ENCODE measurements at places on chromosomes 7 and 10.

DNA sequence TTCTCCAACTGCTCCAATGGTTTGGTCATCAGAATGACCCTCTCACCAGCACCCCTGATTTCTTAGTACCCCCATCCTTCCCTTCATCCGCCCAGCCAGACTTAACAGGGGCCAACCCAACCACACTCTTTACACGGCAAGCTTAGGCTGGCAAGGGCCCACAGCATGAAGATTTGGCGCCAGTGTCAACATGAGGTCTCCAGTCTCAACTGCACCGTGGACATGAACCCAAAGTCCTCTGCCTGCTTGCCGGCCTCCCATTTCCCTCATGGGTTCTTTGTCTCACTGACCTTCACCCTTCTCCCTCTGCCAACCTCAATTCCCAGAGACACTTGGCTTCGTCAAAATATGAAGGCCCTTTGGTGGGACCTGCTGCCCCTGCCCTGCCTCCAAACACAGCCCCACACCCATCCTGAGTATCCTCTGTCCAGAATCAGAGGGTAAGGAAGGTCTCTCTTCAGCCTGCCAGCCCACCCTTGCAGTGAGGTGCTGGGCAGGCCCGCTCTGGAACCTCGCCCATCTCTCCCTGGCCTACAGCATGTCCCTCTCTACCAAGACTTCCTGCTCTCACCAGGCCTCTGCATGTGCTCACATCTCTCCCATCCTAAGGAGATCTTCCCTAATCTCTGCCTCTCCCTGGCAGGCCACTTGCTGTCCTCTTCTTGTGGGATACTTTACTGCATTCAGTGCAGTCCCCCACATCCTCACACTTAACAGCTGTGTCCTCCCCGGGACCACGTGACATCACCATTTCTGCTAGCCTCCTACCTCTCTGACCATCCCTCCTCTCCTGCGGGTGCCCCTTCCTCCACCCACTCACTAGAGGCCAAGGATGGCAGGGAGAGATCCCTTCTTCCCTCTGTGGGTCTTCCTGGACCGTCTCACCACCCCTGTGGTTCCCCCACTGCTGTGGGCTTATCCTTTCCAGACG, 91.7 kb upstream of the ZMIZ1 start:
- H3K4me3 ChIP-seq = no peak overlapping the region
- H3K4me1 ChIP-seq = peaks cover 9% of the 10 kb centered on the region
- H3K27me3 ChIP-seq = peaks cover 2% of the 10 kb centered on the region
- H3K36me3 ChIP-seq = no peaks in the 10 kb centered on the region
- DNase-seq = no peak

DNA sequence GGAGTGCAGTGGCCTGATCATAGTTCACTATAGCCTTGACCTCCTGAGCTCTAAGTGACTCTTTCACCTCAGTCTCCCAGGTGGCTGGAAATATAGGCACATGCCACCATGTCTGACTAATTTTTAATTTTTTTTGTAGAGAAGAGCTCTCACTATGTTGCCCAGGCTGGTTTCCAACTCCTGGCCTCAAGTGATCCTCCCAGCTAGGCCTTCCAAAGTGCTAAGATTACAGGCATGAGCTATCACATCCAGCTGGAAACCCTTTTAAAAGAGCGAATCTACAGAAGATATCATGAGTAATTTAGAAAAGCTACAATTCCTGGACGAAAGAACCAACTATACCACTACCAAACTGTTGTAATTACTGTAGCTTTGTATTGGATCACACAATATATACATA, 394.4 kb upstream of the AUTS2 start:
- no peaks in the 10 kb centered on the region for H3K36me3 ChIP-seq
- no peak overlapping the region for H3K4me3 ChIP-seq
- no peaks in the 10 kb centered on the region for H3K27me3 ChIP-seq
- no peak for DNase-seq
- no peak overlapping the region for H3K27ac ChIP-seq

- DNase-seq = no peak
- H3K27ac ChIP-seq = no peak overlapping the region
- H3K4me1 ChIP-seq = no peaks in the 10 kb centered on the region
- no peak overlapping the region for H3K4me3 ChIP-seq
- H3K27me3 ChIP-seq = no peaks in the 10 kb centered on the region
These were observed 20.2 kb upstream of the SLC35G1 start for GRCh38 chr10:93873420-93874115.

DNA sequence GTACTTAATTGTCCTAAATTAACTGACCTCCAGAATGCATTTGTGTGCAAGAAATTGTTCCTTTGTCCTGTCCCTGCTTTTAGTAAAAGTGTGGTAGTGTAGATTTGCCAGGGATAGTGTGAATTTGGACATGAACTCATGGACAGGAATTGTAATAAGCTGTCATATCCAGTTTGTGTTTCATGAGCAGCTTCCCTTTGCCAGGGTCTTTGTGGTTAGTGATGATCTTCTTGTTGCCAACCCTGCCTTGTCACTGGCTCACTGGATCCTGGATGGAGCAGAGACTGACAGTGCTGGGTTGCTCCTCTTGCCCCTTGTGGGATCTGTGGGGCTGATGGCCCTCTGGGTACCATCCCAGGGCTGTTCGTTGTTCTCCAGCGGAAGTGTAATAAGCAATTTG, 110.1 kb downstream of the CCNY start:
- DNase-seq = no peak
- no peaks in the 10 kb centered on the region for H3K27me3 ChIP-seq
- peaks cover 25% of the 10 kb centered on the region for H3K4me1 ChIP-seq
- no peaks in the 10 kb centered on the region for H3K36me3 ChIP-seq
- H3K27ac ChIP-seq = no peak overlapping the region

DNA sequence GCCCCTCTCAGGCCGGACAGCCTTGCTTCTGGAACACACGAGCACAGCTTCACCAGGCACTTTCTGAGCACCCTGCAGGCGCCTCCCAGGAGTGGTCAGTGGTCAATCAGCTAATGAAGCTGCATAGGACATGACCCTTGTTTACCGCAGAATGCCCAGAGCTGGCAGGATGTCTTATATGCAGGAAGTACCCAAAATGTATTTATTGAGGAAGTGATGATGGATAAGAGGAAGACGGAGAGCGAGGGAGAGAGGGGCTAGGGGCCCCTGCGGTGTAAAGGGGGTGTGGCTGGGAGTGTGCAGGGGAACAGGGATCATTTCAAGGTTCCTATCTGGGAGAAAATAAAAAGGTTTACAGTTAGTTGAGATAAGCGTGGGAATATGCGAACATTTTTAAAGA, 3.3 kb downstream of the CYP2E1 start:
- DNase-seq = no peak
- no peaks in the 10 kb centered on the region for H3K36me3 ChIP-seq
- H3K4me3 ChIP-seq = no peak overlapping the region
- H3K27ac ChIP-seq = no peak overlapping the region
- H3K4me1 ChIP-seq = no peaks in the 10 kb centered on the region
- H3K27me3 ChIP-seq = peaks cover 4% of the 10 kb centered on the region

DNA sequence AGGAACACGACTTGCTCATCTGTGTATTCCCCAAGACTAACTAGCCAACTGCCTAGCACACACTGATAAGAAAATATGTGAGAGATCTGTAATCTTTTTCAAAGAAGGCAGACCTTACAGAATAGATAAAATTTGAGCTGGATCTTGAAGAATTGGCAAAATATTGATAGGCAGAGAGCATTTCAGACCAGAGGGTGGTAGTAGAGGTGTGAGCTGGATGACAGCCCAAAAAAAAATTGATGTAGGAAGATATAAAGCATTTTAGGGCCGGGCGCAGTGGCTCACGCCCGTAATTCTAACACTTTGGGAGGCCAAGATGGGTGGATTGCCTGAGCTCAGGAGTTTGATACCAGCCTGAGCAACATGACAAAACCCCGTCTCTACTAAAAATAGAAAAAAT, 1.2 kb upstream of the ZNF746 start:
- no peak overlapping the region for H3K4me3 ChIP-seq
- peaks cover 14% of the 10 kb centered on the region for H3K4me1 ChIP-seq
- H3K27me3 ChIP-seq = no peaks in the 10 kb centered on the region
- H3K36me3 ChIP-seq = no peaks in the 10 kb centered on the region
- DNase-seq = no peak
- H3K27ac ChIP-seq = no peak overlapping the region

DNA sequence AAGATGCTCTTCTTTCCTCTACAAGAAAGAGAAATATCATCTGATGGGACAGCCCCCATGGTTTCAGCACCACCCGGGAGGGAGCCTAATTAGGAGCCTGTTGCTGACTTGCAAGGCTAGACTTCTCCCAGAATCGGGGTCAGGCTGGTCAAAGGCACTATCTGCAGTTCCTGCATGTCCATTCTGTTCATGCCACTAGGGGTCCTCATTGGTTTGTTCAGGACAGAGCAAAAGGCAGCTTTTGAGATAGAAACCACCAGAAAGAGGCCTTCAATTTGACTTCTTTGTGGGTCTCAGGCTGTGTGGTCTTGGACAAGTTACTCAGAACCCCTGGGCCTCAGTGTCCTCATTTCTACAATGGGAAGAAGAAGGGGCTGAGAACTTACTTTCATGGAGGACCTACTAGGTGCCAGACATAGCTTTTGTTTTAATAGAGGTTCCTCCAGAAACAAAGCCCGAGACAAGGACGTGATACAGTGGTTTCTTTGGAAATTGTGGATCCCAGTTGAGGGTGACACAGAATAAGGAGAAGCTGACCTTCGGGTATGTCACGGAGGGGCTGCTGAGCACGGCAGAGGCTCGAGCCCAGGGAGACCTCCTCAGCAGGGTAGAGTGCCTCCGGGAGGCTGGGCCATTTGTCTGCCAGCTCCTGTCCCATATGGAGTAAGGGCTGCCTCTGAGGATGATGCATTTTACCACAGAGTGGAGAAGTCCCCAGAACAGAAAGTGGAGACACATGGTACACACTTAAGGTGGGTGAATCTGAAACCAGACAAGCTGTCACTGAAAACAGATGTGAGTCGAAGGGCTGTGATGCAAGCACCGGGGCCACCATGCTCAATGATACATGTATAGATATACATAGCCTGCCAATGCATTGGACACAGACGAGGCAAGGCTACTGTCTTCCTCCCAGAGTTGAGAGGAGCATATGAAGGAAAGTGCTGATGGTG, 33.1 kb upstream of the NEUROD6 start:
- no peaks in the 10 kb centered on the region for H3K27me3 ChIP-seq
- H3K36me3 ChIP-seq = no peaks in the 10 kb centered on the region
- no peaks in the 10 kb centered on the region for H3K4me1 ChIP-seq
- no peak for DNase-seq
- no peak overlapping the region for H3K4me3 ChIP-seq

DNA sequence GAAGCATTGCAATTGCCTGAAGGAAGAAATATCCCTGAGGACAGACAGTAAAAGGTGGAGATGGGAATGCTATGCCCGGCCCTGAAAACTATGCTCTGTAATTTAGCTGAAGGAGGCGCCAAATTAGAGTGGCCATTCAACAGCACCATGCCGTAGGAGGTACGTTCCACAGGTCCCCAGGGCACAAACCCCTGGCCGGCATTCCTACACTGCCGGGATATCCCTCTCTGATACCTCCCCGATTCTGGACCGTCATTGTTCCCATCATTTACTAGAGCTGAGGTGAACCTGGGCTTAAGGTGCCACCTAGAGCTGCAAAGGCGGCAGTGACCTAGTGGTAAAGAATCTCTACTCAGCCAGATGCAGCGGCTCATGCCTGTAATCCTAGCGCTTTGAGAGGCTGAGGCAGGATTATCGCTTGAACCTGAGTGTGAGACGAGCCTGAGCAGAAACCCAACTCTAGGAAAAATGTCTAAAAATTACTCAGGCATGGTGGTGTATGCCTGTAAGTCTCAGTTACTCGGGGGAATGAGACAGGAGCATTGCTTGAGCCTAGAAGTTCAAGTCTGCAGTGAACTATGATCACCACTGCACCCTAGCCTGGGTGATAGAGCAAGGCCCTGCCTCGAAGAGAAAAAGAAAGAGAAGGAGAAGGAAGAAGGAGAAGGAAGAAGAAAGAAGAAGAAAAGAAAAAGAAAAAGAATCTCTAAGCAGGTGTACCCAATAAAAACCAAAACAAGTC, 53.0 kb upstream of the TNKS2 start:
- no peaks in the 10 kb centered on the region for H3K4me1 ChIP-seq
- H3K4me3 ChIP-seq = no peak overlapping the region
- H3K27ac ChIP-seq = no peak overlapping the region

DNA sequence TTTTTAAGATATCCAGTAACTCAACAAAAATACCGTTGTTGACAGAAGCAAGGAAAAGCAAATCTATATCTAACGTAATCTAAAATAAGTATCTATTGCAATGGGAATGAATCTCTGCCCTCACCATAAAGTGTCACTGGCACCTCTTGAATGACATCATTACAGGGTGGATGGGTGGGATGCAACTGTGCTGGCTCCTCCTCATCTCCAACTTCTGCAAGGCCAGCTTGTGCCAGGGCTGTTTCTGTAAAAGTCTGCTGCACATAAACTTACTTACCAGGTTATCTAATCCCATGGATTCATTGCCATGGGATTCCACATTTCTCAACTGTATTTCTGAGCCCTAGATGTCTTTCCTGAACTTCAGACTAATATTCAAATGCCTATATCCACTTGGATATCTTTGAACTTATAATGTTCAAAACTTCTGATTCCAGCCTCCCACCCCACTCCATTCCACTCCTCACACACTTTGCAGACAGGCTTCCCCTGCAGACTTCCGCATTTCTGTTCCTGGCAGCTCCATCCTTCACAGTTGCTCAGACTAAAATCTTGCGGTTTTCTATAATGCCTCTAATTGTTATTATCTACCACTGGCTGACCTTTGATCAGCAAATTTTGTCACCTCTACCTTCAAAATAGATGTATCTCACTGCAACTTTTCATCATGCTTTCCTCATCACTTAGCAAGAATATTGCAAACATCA, 10.7 kb downstream of the FGL2 start:
- no peak overlapping the region for H3K4me3 ChIP-seq
- H3K27ac ChIP-seq = no peak overlapping the region
- no peaks in the 10 kb centered on the region for H3K36me3 ChIP-seq
- no peaks in the 10 kb centered on the region for H3K27me3 ChIP-seq
- no peak for DNase-seq
- H3K4me1 ChIP-seq = peaks cover 11% of the 10 kb centered on the region

GRCh38 chr10:123573236-123574108, 92.7 kb upstream of the GPR26 start:
- H3K36me3 ChIP-seq = no peaks in the 10 kb centered on the region
- H3K4me1 ChIP-seq = no peaks in the 10 kb centered on the region

- no peak overlapping the region for H3K27ac ChIP-seq
- peaks cover 15% of the 10 kb centered on the region for H3K4me1 ChIP-seq
- no peak for DNase-seq
These were observed 7.5 kb upstream of the ARHGAP22 start for GRCh38 chr10:48612236-48612943.

Measured in GM12878 (cell line).